Thoracic aorta (tissue), 2 donors: ENCODE measurements at places on chromosomes 4 and X.

- no peak for DNase-seq
These were observed 5.2 kb upstream of the TMEM156 start for GRCh38 chr4:39037491-39037825.

DNA sequence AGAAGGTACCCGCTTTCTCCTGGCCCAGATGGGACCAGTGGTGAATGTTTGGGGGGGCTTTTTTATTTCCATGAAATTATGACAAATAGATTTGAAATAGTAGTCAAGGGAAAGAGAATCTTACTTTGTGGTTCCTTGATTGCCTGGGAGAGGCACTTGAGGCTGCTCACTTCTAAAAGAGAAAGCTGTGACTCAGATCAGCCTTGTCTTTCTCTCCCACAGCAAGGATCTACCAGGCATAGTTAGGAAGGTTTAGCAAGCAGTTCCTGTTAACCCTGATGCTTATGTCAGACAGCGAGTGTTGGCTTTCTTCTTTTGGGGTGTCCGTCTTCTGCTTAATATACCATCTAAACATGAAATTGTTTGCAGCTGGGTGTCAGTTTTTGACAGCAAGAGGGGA lies 114.5 kb downstream of the TSPAN7 start:
- no peak for DNase-seq

- no peak for DNase-seq
These were observed 528.9 kb upstream of the ARX start for GRCh38 chrX:25544641-25545040.

DNA sequence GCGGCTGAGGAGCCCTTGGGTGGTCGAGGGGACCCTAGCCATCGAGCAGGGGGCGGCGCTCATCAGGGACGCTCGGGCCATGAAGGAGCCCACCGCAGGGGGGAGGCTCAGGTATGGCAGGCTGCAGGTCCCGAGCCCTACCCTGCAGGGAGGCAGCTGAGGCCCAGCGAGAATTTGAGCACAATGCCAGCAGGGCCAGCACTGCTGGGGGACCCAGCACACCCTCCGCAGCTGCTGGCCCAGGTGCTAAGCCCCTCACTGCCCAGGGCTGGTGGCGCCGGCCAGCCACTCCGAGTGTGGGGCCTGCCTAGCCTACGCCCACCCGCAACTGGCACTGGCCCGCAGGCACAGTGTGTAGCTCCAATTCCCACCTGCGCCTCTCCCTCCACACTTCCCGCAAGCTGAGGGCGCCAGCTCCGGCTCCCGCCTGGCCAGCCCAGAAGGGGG lies 325.4 kb upstream of the FRG1 start:
- DNase-seq = no peak

DNA sequence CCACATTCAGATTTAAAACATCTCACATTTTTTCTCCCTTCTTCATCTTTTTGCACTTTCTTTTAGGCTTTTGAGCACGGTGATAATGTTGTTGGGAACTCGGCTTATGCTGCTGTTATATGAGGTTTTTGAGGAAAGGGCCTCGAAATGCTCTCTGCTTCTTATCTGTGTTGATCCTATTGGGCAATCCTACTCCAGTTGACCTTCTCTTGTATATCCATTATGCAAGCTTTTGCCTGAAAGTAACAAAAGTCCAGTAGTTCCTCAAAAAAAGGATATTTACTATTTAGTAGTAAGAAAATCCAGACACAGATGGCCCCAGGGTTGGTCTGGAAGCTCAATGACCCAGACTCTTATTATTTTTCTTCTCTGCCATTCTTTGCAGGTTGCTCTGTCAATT lies 57.7 kb upstream of the SPANXB1 start:
- DNase-seq = no peak
